ENCODE measurements at places on chromosomes 4 and X. TPM values are rescaled to one million over a fixed set of nuclear protein-coding genes. Genes with fewer than 3 reads are reported as not detected.

GRCh38 chrX:86039625-86040568 is 7.5 kb downstream of the CHM start:
- DNase-seq = no peak
- no peaks in the 10 kb centered on the region for H3K27me3 ChIP-seq
- no peak overlapping the region for H3K27ac ChIP-seq

DNA sequence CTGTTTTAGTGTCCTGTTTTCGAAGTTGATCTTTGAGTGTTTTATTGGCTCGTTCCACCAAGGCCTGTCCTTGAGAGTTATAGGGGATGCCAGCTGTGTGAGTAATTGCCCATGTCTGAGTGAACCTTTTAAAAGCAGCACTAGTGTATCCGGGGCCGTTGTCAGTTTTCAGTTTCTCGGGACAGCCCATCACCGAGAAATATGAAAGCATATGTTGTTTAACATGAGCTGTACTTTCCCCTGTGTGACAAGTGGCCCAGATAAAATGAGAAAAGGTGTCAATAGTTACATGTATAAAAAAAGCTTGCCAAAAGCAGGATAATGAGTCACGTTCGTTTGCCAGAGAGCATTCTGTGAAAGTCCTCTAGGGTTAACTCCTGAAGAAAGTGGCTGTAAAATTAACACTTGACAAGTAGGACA is 48.6 kb upstream of the RASSF6 start:
- H3K4me1 ChIP-seq = peaks cover 4% of the 10 kb centered on the region
- no peaks in the 10 kb centered on the region for H3K27me3 ChIP-seq
- H3K36me3 ChIP-seq = no peaks in the 10 kb centered on the region
- H3K4me3 ChIP-seq = no peak overlapping the region

The POLN gene
- total RNA-seq = 3.3 TPM

DNA sequence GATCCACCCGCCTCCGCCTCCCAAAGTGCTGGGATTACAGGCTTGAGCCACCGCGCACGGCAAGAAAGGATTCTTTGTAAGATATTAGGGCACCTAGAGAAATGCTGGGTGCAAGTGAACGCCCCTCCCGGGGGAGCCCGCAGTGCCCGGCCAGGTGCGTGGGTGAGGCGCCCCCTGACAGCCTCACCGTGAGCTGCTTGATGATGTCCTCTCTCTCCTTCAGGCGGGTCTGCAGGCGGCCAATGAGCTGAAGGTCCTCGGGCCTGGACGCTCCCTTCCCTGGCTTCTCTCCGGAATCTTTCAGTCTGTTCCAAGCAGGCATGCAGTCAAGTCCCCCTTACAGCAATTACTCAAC is 21.9 kb downstream of the MED28 start:
- no peaks in the 10 kb centered on the region for H3K4me1 ChIP-seq
- no peak overlapping the region for H3K27ac ChIP-seq
- no peaks in the 10 kb centered on the region for H3K36me3 ChIP-seq
- no peaks in the 10 kb centered on the region for H3K27me3 ChIP-seq
- no peak overlapping the region for H3K4me3 ChIP-seq

- no peak overlapping the region for H3K27ac ChIP-seq
- no peaks in the 10 kb centered on the region for H3K27me3 ChIP-seq
- no peak overlapping the region for H3K4me3 ChIP-seq
Measured at GRCh38 chr4:161919442-161920220, 244.2 kb downstream of the FSTL5 start.

The SNX25 gene
- total RNA-seq = 65.8 TPM

DNA sequence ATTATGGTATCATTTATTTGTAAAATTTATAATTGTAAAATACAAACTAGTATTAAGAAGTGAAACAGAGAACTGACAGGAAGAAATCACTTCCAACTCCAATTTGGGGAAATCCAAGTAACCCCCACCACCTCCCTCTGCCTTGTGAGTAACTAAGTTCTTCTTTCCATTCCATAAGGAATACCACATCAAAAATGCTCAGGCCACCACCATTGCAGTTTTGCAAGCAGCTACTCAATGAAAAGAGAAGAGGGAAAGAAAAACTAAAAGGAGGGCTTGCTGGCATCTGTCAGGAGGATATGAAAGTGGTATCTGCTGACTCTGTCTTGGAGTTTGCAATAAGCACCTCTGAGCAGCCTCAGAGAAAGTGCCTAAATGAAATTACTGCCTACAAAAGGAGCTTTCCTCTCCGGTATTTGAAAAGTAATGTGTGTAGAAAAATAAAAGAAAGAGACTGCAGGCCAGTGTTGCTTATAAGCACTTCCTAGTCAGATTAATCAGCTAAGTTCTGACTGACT is 228.7 kb downstream of the OPHN1 start:
- H3K4me1 ChIP-seq = no peaks in the 10 kb centered on the region
- no peaks in the 10 kb centered on the region for H3K36me3 ChIP-seq
- H3K27ac ChIP-seq = no peak overlapping the region
- H3K4me3 ChIP-seq = no peak overlapping the region
- DNase-seq = no peak
- no peaks in the 10 kb centered on the region for H3K27me3 ChIP-seq

The PHOX2B gene
- total RNA-seq = not detected

- no peak overlapping the region for H3K27ac ChIP-seq
- DNase-seq = no peak
- no peaks in the 10 kb centered on the region for H3K27me3 ChIP-seq
- H3K36me3 ChIP-seq = no peaks in the 10 kb centered on the region
- no peaks in the 10 kb centered on the region for H3K4me1 ChIP-seq
Measured at GRCh38 chrX:80573275-80573674, 153.0 kb downstream of the TENT5D start.
